ENCODE measurements at places on chromosomes 13 and 19.

GRCh38 chr19:19547674-19548336 lies 9.7 kb downstream of the CILP2 start:
- DNase-seq = no peak

- no peak for DNase-seq
Measured at GRCh38 chr19:43596842-43597461, 557 bp downstream of the ZNF576 start.

GRCh38 chr19:43634872-43635560 lies 4.6 kb downstream of the CADM4 start:
- DNase-seq = no peak

DNA sequence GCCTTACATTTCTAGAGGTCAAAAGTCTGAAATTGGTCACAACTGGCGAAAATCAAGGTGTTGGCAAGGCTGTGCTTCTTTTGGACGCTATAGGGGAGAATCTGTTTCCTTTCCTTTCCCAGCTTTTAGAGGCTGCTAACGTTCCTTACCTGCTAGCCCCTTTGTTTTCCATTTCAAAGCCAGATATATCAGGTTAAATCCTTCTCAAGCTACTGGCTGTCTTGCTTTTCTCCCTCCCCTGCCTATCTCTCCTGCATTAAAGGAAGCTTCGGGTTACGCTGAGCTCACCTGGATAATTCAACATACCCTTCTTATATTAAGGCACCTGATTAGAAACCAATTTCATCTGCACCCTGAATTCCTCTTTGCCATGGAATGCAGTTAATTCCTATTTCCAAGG lies 1569.7 kb upstream of the SLC10A2 start:
- no peak for DNase-seq

GRCh38 chr19:52742516-52742915 lies 7.7 kb upstream of the ZNF611 start:
- DNase-seq = no peak

DNA sequence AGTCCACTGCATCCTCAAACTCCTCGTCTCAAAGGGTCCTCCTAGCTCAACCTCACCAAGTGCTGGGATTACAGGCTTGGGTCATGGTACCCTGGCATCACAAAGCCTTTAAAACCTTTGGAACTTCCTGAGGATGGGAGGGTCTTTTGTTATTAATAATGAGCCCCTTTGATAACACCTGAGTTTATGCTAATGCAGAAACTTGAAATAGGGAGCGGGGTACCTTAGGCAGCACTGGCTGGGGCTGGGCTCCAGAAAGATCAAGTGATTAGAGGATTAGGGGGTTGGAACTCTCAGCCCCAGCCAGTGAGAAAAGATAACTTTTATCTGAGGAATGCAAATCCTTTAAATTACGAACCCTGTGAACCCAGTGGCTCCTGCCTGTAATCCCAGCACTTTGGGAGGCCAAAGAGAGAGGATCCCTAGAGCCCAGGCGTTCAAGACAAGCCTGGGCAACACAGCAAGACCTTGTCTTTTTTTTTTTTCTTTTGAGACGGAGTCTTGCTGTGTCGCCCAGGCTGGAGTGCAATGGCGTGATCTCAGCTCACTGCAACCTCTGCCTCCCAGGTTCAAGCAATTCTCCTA lies 9.3 kb upstream of the PSPC1 start:
- DNase-seq = no peak

GRCh38 chr19:33304760-33305647 lies 2.7 kb upstream of the CEBPA start:
- peak; percentile 80 for DNase-seq

- no peak for DNase-seq
Measured at GRCh38 chr13:48874165-48874564, 101.5 kb upstream of the FNDC3A start.

- no peak for DNase-seq
Measured at GRCh38 chr19:46386996-46387712, 26.2 kb downstream of the CCDC8 start.

DNA sequence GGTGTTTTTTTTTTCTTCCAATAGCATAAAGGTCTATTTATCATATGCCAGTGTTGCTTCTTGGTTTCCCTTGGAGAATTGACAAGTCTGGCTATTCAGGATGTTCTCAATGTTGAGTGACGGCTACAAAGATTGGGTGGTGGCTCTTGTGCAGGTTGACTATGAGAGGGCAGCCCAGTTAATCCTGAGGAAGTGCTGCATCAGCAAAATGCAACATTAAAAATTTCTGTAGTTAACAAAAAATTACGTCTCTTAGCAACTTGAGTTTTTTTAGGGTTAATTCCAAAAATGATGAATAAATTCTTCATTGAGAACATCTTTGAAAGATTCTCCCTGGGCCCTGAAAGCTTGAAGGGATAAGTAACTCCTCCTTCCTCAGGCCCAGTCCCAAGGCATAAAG lies 147.1 kb downstream of the B3GLCT start:
- DNase-seq = no peak

DNA sequence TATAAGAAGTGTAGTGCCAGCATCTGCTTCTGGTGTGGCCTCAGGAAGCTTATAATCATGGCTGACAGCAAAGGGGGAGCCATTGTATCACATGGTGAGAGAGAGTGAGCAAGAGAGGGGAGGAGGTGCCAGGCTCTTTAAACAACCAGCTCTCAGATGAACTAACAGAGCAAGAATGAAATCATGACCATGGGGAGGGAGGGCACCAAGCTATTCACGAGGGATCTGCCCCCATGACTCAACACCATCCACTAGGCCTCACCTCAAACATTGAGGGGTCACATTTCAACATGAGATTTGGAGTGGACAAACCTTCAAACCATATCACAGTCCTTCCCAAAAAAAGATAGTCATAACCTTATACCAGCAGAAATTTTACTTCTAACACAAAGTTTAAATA lies 174.0 kb downstream of the GPC5 start:
- no peak for DNase-seq

DNA sequence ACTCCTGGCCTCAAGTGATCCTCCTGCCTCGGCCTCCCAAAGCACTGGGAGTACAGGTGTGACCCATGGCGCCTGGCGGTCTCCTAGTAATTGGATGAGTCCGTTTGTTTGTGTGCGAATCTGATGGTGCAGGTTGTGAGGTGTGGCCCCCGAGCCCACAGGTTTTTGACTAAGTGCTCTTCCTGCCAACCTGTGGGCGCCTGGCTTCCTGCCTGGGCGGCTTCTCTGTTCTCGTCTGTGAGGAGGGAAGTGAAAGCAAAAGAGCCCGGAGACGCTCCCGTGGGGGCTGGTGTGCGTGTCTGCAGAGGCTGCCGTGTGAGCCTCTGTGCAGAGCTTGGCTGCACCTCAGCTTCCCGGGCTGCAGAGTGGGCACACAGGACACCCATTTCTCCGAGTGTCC lies 10.0 kb downstream of the ARHGAP45 start:
- DNase-seq = no peak

- no peak for DNase-seq
Measured at GRCh38 chr19:40193587-40193849, 2.3 kb downstream of the MAP3K10 start.

DNA sequence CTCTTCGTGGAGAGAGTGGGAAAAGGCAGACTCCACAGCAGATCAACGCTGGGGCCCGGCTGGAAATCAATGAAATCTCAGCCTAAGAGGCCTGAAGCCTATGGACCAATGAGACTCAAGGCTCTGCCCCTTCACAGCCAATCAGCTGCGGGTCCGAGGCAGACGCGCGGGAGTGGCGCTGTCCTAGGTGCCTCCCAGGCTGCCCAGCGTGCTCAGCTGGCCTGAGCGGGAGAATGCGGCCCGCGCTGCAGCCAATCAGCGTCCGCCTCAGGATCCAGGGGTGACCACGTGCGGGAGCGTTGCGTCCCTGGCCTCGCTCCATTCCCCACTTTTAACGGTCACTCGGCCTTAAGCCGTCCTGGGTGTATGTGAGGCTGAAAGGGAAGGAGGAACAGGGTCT lies at the start of gene ZBTB32:
TSS of gene ZBTB32 (plus strand) at position 341 of the 400 bp plus-strand sequence. CDS start 10,069 bp downstream, outside the sequence.
- DNase-seq = no peak

GRCh38 chr13:87535911-87536310 lies 135.3 kb upstream of the SLITRK5 start:
- DNase-seq = no peak

DNA sequence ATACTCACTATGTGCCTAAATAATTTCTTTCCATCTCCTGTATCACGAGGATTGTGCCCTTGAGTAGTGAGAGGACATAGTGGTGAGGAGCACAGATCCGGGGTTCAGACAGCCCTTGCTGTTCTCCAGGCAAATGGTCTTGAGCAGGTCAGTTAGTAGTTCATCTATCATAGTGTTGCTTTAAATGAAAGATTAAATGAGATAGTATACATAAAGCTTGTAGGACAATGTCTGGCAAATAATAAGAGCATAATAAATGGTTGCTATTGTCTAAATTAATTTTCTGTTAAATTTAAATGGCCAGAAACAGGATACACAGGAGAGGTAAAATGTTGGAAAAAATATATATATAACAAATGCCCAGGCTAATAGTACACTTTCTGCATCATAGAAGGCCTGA lies 23.4 kb downstream of the FAM124A start:
- DNase-seq = no peak

DNA sequence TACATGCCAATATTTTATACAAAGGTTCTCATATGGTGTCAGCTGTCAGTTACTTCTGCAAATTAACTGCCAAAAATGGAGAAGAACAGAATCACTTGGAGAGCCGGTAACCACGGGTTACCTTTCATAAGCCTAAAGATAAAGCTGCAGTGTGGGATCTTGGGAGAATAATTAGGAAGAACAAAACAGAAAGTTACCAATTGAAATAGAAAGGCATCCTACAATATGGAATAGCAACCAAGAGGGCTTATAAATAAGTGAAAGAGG lies 74.2 kb downstream of the TSHZ3 start:
- no peak for DNase-seq

- DNase-seq = no peak
Measured at GRCh38 chr19:54279406-54279962, 1.4 kb downstream of the LILRB2 start.

GRCh38 chr13:44300895-44301638 lies 72.6 kb upstream of the SERP2 start:
- DNase-seq = no peak

- DNase-seq = no peak
Measured at GRCh38 chr19:2181633-2181997, 17.9 kb downstream of the DOT1L start.

GRCh38 chr19:33125929-33126388 lies 6.0 kb upstream of the WDR88 start:
- peak; percentile 77 for DNase-seq

- no peak for DNase-seq
Measured at GRCh38 chr13:63449550-63449949, 2033.9 kb upstream of the PCDH20 start.

- DNase-seq = no peak
Measured at GRCh38 chr13:85137516-85137915, 661.7 kb downstream of the SLITRK6 start.

DNA sequence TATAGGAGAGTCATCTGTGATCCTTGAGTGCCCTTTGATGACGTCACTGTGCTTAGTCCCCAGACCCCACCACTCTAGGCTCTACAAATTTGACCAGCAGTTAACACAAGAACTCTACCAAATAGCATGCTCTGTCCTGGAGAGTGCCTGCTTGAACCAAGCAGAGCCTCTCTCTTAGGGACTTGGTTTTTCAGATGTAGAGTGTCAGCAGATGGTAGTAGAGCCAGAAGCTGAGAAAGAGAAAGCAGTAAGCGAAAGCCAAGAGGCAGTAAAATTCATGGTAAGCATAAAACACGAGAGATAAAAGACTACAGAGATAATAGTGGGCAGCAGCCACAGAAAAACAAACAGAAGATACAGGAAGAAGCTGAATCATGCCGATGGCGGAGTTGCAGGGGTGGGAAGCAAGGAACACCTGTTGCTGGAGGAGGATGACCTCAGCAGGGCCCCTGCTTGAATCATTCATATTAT lies 193.3 kb downstream of the SLC7A1 start:
- no peak for DNase-seq

DNA sequence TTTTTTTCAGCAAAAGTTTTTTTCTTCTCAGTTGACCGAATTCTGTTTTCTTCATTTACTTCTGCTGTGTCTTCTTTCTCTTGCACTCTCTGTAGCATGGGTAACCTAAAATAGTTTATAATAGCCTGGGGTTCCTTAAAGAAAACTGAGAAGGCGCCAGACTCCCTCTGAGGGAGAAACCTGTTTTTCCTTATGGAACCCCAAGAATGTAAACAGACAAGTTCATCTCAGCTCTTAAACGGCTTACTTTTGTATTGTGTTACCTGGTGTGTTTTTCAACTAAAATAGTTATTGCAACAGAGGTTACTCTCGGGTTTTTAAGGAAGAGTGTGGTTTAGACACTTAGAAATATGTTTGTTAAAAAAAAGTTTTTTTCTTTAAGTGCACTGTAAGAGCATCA lies 23.8 kb upstream of the TM9SF2 start:
- no peak for DNase-seq

- no peak for DNase-seq
Measured at GRCh38 chr19:18041054-18041453, 33.1 kb downstream of the ARRDC2 start.

GRCh38 chr19:18817574-18817973 lies 14.2 kb upstream of the UPF1 start:
- no peak for DNase-seq

GRCh38 chr13:32115066-32115465 lies 83.5 kb downstream of the FRY start:
- DNase-seq = no peak

DNA sequence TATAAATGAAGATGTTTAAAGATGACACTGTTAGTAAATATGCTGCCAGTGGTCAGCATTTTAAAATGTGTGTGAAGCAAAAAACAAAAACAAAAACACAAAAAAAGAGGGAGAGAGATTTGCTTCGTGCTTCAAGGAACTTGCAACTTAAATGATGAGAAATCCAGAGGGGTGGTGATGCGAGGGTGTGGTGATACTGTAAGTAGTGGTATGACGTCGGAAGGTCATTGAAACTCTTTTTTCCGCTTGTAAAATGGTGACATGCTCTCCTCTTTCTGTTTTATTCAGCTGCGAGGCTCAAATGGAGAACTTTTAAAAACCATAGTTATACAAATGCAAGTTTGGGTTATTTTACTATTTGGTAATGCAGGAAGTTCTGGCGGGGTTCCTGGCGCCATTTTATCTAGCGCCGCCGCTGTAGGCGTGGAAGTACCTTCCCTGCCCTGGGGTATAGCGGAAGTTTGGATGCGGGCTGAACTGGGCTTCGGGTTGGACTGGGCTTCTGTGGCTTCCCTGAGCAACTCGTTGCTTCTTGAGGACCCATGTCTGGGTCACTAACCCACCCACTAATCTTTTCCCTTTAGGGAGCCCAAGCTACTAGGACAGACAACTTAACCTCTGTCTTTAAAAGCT lies 34.8 kb downstream of the DGKH start:
- DNase-seq = no peak

DNA sequence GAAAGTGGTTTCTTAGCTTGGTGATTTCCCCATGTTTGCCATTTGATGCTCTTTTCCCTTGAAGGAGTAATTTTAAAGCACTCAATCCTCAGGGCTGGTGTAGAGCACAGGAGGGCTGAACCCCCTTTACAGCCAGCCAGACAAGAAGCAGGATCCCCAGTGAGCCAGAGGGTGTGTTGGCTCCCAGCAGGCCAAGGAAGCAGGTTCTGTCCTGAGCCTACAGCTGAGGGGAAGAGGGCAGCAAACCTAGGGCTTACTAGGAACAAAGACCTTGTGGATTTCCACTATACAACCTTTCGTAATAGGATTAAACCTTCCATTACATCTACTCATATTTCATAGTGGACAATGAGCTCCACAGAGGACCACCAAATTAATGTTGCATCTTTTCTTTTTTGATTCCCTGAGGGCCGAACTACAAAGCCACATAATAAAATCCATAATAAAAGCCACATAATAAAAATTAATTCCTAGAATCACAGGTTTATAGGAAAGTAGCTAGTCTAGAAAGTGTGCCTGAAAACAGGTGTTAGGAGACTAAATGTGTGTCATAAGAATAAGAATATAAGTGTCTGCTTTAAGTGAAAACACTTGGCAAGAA lies 300.2 kb downstream of the DCLK1 start:
- no peak for DNase-seq

- DNase-seq = no peak
Measured at GRCh38 chr13:43428545-43429296, 358.1 kb downstream of the ENOX1 start.

Measured in HuH-7.5 (cell line).